ENCODE measurements at places on chromosomes 7 and 10.

GRCh38 chr7:85950418-85950817, 693.3 kb upstream of the GRM3 start:
- no peaks in the 10 kb centered on the region for H3K36me3 ChIP-seq
- H3K27me3 ChIP-seq: no peaks in the 10 kb centered on the region
- H3K4me3 ChIP-seq: no peak overlapping the region
- H3K4me1 ChIP-seq: no peaks in the 10 kb centered on the region
- no peak for DNase-seq
- H3K27ac ChIP-seq: no peak overlapping the region

GRCh38 chr10:73848821-73849489, 25.4 kb downstream of the CAMK2G start:
- peak overlapping the region; percentile 61 for H3K27ac ChIP-seq
- no peaks in the 10 kb centered on the region for H3K27me3 ChIP-seq
- DNase-seq: peak; percentile 81
- H3K36me3 ChIP-seq: peaks cover 20% of the 10 kb centered on the region
- H3K4me1 ChIP-seq: peaks cover 4% of the 10 kb centered on the region
- no peak overlapping the region for H3K4me3 ChIP-seq

GRCh38 chr7:7221599-7222038, 39.3 kb downstream of the C1GALT1 start:
- peaks cover 6% of the 10 kb centered on the region for H3K36me3 ChIP-seq
- H3K27me3 ChIP-seq: no peaks in the 10 kb centered on the region
- H3K27ac ChIP-seq: peak overlapping the region; percentile 34
- H3K4me3 ChIP-seq: no peak overlapping the region
- peaks cover 2% of the 10 kb centered on the region for H3K4me1 ChIP-seq

DNA sequence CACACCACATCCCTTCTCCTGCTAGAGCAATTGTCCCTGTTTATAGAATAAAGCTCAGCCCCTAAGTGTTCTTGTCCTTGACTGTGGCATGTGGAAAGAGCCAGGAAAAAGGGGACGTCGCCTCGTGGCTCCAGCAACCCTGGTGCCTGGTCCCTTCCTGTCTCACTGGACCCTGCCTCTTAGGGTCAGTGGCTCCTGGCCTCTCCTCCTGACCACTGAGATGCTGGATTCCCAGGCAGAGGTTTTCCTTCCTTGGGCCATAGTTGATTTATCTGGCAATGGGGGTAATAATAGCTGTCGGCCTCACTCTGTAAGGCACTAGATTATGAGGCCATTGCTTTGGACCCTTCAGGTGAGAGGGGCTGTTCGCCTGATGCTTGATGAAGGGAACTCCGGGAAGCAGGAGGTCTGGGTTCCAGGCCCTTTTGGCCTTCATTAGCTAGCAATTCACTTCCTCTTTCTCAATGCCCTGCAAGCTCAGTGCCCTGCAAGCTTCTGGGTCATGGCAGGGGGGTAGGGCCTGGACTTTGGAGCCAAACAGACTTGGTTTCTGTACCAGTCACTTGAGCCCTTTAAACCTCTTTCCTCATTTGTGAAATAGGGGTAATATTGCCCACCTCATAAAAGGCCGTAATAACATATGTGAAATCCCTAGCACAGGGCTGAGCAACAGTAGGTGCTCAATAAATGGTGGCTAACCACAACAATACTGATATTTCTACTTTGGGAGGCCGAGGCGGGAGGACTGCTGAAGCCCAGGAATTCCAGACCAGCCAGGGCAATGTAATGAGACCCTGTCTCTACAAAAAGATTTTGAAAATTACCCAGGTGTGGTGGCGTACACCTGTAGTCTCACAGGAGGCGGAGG, 1.1 kb downstream of the ASL start:
- DNase-seq: no peak
- peak overlapping the region; percentile 86 for H3K27ac ChIP-seq
- H3K27me3 ChIP-seq: no peaks in the 10 kb centered on the region
- peak overlapping the region; percentile 83 for H3K4me3 ChIP-seq
- peaks cover 5% of the 10 kb centered on the region for H3K36me3 ChIP-seq

GRCh38 chr7:80432166-80432565, 79.7 kb downstream of the GNAT3 start:
- no peaks in the 10 kb centered on the region for H3K36me3 ChIP-seq
- H3K27me3 ChIP-seq: no peaks in the 10 kb centered on the region
- H3K27ac ChIP-seq: no peak overlapping the region
- H3K4me3 ChIP-seq: no peak overlapping the region
- no peaks in the 10 kb centered on the region for H3K4me1 ChIP-seq

- H3K27me3 ChIP-seq: no peaks in the 10 kb centered on the region
- peaks cover 4% of the 10 kb centered on the region for H3K4me1 ChIP-seq
- no peak for DNase-seq
- H3K4me3 ChIP-seq: no peak overlapping the region
- H3K27ac ChIP-seq: no peak overlapping the region
Observed at GRCh38 chr10:132659206-132660091, 121.9 kb downstream of the INPP5A start.

DNA sequence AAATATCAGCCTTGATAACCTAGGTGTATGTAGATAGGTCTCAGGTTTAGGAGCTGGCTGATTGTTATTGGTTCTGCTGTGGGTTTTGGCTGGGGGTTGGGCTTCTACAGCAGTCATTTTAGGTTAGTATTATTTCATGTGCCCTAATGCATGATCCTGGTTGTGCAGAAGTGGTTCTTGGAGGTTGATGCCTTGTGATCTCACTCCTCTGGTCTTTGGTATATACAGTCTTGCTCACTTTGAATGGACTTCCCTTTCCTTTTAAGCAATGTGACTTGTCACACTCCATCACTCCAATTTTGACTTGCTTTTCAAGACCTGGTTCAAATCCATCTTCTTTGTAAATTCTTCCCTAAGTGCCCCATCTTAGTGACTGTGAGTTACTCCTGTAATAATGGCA, 188.9 kb downstream of the LRMDA start:
- no peak overlapping the region for H3K27ac ChIP-seq
- H3K36me3 ChIP-seq: no peaks in the 10 kb centered on the region
- DNase-seq: no peak
- H3K4me3 ChIP-seq: no peak overlapping the region

DNA sequence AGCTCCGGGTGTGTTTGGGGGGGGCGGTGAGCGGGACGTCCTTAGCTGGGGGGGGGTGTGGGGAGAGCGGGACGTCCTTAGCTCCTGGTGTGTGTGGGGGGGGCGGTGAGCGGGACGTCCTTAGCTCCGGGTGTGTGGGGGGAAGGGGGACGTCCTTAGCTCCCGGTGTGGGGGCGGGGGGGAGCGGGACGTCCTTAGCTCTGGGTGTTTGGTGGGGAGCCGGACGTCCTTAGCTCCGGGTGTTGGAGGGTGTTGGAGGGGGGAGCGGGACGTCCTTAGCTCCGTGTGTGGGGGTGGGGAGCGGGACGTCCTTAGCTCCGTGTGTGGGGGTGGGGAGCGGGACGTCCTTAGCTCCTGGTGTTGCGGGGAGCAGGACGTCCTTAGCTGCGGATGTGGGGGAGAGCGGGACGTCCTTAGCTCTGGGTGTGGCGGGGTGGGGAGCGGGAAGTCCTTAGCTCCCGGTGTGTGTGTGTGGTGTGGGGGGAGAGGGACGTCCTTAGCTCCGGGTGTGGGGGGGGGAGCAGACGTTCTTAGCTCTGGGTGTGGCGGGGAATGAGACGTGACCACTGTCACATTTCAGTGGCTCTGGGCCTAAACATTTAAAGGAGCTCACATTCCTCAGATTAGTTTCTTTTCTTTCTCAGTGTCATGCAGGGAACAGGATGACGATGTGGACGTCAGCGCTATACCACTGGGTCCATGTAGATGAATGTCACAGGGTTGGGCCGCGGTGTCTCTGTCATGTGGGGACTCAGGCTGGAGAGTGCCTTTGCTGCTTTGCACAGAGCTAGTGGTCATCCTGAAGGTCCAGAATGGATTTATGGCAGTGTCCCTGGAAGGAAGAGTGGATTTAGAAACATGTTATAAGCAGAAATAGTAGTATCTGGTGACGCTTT, 7.5 kb downstream of the DYNC2I1 start:
- no peaks in the 10 kb centered on the region for H3K36me3 ChIP-seq
- DNase-seq: peak; percentile 70
- H3K4me3 ChIP-seq: peak overlapping the region; percentile 24
- peak overlapping the region; percentile 86 for H3K27ac ChIP-seq

GRCh38 chr7:93442478-93443224, 131.9 kb downstream of the CALCR start:
- H3K27ac ChIP-seq: no peak overlapping the region
- H3K27me3 ChIP-seq: no peaks in the 10 kb centered on the region
- no peaks in the 10 kb centered on the region for H3K4me1 ChIP-seq
- DNase-seq: no peak
- H3K4me3 ChIP-seq: no peak overlapping the region

GRCh38 chr10:59852670-59853069, 53.7 kb downstream of the CCDC6 start:
- peaks cover 5% of the 10 kb centered on the region for H3K36me3 ChIP-seq
- no peak for DNase-seq
- peaks cover 11% of the 10 kb centered on the region for H3K4me1 ChIP-seq
- no peak overlapping the region for H3K4me3 ChIP-seq
- H3K27ac ChIP-seq: no peak overlapping the region

- H3K27me3 ChIP-seq: no peaks in the 10 kb centered on the region
- H3K4me3 ChIP-seq: no peak overlapping the region
- no peak for DNase-seq
- H3K4me1 ChIP-seq: no peaks in the 10 kb centered on the region
Observed at GRCh38 chr10:84138478-84139125, 707 bp upstream of the GHITM start.

GRCh38 chr10:16182688-16183087, 254.1 kb upstream of the PTER start:
- no peaks in the 10 kb centered on the region for H3K4me1 ChIP-seq
- H3K27me3 ChIP-seq: no peaks in the 10 kb centered on the region
- no peaks in the 10 kb centered on the region for H3K36me3 ChIP-seq
- no peak for DNase-seq
- no peak overlapping the region for H3K27ac ChIP-seq
- H3K4me3 ChIP-seq: no peak overlapping the region

DNA sequence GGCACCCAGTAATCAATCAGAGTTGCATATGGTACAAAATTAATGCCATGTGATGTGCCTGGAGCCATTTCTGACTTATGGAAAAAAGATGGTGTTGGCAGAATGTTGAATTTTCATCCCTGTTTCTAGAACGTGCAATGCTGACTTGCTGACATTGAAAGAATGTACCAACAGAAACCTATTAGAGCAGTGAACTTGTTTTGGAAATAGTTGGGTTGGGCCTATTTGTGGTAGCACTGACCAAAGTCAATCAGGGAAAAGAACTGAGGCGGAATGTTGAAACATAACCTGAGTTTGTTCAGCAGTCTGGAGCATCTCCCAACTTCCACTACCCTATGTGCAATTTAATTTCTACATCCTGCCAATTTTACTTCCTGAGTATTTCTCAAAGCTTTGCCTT, 11.7 kb upstream of the KIAA1217 start:
- H3K36me3 ChIP-seq: no peaks in the 10 kb centered on the region
- no peak overlapping the region for H3K27ac ChIP-seq
- H3K4me1 ChIP-seq: peaks cover 7% of the 10 kb centered on the region
- no peak for DNase-seq

DNA sequence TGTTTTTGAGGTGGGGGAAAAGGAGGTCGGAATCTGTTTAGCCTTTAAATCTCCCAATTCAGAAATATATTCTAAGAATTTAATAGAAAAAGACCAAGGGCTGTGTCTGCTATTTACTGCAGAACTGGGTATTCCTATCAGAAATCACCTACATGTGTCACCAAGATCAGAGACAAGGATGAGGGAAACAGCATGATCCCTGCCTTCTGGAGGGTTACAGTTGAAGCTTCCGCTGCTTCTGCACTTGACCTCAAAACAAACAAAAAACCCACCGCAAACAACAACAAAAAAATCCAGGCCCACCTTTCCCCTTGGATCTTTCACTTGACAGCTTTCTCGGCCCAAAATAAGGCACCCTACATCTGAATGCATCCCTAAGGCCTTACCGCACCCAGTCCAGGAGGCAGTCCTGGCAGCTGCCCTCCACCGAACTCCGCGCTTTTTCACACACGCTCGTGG, 750 bp upstream of the CDK14 start:
- H3K27ac ChIP-seq: peak overlapping the region; percentile 85
- H3K4me1 ChIP-seq: peaks cover 15% of the 10 kb centered on the region
- no peaks in the 10 kb centered on the region for H3K27me3 ChIP-seq
- no peaks in the 10 kb centered on the region for H3K36me3 ChIP-seq
- peak overlapping the region; percentile 91 for H3K4me3 ChIP-seq

DNA sequence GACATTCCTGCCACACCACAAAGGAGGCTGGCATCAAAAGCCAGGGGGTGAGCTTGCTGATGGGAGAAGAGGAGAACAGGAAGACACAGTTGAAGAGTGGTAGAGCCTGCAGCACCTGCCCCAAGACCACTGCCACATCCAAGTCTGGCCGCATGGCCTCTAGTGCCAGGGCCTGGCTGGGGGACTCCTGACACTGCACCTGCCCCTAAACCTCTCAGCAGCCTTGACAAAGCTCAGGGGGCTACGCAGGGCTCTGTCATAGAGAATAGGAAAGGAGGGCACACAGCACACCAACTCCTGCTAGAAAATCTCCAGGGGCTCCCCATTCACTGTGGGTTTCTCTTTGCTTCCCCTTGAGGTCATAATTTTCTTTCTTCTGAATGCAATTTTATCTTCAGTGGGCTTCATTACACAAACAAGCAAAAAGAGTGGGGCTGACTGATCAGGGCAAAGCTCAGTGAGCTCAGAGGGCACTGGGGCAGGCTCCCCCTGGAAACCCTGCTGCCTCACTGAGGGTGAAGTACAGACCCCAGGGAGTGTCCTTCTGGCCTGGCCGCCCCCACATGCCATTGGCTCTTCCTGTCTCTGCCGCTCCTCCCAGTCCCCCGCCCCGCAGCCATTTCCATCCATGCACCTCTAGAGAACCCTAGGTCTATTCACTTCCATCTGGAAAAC, 37.2 kb downstream of the VOPP1 start:
- peaks cover 23% of the 10 kb centered on the region for H3K4me1 ChIP-seq
- no peaks in the 10 kb centered on the region for H3K27me3 ChIP-seq
- no peak for DNase-seq
- no peaks in the 10 kb centered on the region for H3K36me3 ChIP-seq
- H3K4me3 ChIP-seq: no peak overlapping the region

DNA sequence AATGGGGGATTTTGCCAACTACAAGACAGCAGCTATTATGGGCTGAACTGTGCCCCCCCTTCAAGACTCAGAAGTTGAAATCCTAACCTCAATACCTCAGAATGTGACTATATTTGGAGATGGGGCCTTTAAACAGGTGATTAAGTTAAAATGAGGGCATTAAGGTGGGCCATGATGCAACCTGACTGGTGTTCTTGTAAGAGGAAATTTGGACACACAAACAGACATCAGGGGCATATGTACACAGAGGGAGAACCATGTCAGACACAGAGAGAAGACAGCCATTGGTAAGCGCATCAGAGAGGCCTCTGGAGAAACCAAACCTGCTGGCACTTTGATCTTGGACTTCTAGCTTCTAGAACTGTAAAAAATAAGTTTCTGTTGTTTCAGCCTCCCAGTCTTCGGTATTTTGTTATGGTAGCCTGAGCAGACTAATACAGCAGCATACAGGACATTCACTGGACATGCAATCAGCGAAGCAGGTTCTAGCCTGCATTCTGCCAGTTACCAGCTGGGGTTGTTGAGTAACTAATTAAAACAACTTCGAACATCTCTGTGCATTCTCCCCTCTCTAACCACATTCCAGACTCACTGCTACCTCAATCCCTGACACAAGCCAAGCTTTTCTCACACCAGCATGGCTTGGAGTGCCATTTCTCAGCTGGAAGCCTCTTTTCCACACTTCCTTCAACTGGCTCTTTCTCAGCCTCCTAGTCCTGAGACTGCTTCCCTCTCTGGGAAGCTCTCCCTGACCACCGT, 141.4 kb downstream of the DOCK4 start:
- DNase-seq: no peak
- H3K27ac ChIP-seq: no peak overlapping the region
